ENCODE measurements at places on chromosomes 2 and 18.

DNA sequence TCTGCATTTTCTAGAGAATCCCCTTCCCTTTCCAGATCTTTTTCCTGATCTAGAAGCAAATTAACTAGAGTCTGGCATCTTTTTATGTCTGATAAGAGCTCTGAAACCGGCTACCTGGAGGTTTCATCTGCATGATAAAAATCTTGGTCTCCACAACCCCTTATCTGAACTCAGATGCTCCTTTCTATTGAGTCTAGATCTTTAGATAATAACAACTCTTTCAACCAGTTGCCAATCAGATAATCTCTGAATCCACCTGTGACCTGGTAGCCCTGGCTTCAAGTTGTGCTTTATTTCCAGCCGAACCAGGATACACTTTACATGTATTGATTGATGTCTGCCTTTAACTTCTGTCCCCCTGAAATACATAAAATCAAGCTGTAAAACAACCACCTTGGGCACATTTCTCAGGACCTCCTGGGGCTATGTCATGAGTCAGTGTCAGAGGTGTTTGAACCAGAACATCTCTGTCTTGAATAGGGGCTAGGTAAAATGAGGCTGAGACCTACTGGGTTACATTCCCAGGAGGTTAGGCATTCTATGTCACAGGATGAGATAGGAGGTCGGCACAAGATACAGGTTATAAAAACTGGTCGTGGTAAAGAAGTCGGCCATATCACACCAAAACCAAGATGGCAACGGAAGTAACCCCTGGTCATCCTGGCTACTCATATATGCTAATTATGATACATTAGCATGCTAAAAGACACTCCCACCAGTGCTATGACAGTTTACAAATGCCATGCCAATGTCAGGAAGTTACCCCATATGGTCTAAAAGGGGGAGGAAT lies 20.8 kb downstream of the RALBP1 start:
- DNase-seq = no peak

GRCh38 chr2:194815475-194815874 lies 841.6 kb upstream of the SLC39A10 start:
- DNase-seq = no peak

GRCh38 chr2:200216310-200216709 lies 90.2 kb upstream of the SPATS2L start:
- DNase-seq = no peak

- DNase-seq = peak; percentile 28
Measured at GRCh38 chr2:19256121-19256601, 102.3 kb downstream of the OSR1 start.

DNA sequence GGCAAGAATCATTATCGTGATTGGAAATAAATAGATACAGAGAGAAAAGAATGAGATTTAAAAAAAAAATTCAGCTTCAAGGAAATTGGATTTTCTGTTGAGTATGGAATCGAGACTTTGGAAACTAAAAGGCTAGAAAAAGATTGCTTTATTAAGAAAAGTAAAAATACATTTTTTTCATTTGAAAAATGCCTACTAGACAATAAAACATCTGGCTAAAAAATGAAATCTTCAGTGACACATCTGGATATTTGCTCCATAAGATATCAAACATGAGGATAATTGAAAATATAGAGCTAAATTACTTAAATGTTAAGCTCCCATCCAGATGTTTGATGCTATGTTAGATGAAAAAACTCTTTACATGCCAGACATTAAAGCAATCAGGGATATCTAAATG lies 879.5 kb downstream of the TSN start:
- DNase-seq = no peak
